ENCODE measurements at places on chromosomes 12 and 14.

- peak; percentile 46 for DNase-seq
Measured at GRCh38 chr12:131827961-131828534, at the start of gene MMP17. TSS of gene MMP17 (plus strand) at chr12:131828393. CDS start at chr12:131828495, 102 bp downstream.

GRCh38 chr12:9389796-9390195 lies 181.6 kb upstream of the PZP start:
- DNase-seq, result no peak

- DNase-seq, result peak; percentile 74
Measured at GRCh38 chr14:68762953-68763764, 29.7 kb downstream of the ZFP36L1 start.

GRCh38 chr12:67676624-67677023 lies 28.1 kb downstream of the DYRK2 start:
- no peak for DNase-seq

- no peak for DNase-seq
Measured at GRCh38 chr12:61563665-61564450, 696.3 kb upstream of the USP15 start.

DNA sequence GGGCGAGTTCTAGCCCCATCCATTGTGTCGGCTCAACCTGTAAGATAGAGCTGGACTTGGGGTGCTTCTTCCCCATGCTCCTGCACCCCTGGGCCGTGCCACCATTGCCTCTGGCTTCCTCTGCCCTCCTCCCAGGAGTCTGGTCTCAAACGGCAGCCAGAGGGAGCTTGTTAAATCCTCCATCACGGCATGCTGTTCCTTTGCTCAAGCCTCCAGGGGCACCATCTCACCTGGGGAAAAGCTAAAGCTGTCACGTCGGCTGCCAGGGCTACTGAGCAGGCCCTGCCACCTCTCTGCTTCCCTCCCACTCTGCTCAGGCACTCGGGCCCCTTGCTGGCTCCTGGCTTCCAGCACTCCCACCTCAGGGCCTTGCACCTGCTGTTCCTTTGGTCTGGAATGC lies 140.4 kb downstream of the RBM19 start:
- DNase-seq, result no peak

DNA sequence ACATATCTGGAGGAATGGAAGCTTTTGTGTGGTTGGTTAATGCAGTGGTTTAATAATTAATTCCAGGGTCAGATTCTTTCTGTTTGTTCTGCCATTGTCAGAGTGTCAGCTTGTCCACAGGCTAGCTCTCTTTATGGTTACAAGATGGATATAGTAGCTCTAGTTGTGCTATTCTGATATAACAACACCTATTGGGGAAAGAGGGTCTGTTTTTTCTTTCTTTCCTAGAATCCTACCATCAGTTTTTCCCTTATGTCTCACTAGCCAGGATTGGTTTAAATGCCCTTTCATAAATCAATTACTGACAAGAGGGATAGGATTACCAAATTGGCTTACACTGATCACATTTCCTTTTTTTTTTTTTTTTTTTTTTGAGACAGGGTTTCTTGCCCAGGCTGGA lies 27.8 kb downstream of the CNOT2 start:
- DNase-seq, result peak; percentile 32

DNA sequence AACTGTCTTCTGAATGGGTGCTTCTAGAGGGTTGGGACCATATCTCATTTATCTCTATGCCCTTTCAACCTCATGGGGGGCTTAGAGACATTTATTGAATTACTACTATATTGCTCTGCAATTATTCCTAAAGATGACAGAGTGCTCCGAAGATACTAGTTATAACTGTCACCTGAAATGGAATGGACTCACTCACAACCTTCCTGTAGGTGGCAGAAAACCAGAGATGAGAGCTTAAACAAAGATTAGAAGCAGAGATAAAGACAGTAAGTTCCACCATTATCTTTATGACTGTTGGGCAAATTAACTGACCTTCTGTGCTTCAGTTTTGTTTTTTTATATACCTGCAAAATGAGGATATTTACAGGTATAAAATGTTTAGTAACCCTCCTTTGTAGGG lies 31.5 kb upstream of the GTF2A1 start:
- no peak for DNase-seq

DNA sequence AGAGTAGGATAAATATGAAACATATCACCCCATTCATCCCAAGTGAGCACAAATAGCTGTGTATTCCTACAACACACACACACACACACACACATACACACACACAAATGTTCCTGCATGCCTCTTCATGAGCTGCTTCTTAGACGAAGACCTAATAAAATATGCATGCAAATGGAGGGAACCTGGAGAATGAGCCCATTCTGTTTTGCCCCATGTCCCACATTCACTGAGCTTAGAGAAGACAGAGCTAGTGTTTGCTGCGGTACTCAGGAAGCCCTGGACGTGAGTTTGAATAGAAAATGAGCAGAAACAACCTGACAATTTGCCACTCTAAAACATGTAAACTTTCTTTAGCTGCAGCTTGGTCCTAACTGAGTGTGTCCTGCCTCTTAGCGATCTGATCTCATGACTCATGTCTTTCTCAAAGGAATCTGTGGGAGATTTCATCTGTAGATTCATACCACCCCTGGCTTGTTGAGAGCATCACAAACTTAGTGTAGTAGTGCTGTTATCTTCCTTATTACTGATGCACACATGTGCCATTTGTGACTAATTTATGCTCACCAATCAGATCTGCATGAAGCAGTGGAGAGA lies 86.8 kb downstream of the ITPR2 start:
- no peak for DNase-seq

- peak; percentile 82 for DNase-seq
Measured at GRCh38 chr12:7638760-7639555, 26.8 kb downstream of the APOBEC1 start.

GRCh38 chr14:22002860-22003284 lies 329.3 kb upstream of the OR4E1 start:
- DNase-seq, result peak; percentile 7

GRCh38 chr12:84054811-84055210 lies 857.8 kb downstream of the SLC6A15 start:
- no peak for DNase-seq

DNA sequence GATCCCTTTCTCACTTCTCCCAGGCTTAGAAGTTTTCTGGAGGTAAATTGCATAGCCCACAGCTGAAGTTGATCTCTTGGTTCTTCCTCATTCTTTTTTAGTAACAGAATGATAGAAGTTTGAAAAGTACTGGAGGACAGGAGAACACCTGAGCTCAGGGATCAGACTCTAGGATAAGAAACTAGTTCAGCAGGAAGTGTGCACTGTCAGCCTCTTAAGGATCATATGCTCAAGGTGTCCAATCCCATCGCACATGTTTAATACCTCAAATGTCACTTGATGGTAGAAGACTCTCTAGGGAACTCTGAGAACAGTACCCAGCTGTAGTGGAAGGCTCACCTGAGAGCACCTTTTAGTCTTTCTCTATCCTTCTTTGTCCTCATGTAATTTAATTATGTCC lies 14.7 kb upstream of the LIMA1 start:
- no peak for DNase-seq

- DNase-seq, result no peak
Measured at GRCh38 chr12:71007781-71008404, 87.4 kb upstream of the PTPRR start.

GRCh38 chr12:71755146-71755892 lies 656 bp downstream of the RAB21 start:
- DNase-seq, result peak; percentile 32

DNA sequence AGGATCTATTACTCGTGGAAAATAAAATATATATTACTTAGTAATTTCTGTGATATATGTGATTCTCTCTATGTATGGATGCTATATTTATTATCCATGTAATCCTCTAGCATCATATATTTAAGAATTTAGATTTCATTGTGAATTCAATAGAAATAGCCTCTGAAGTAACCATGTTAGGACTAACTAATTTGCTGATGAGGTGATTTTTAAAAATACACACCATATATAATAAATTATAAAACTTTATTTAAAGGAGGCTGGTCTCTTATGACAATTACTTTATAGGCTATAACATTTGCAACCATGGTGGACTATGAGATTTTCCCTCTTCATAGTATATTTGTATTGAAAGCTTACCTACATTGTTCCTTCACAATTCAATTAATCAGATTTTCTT lies 424.9 kb upstream of the MGAT4C start:
- DNase-seq, result no peak

- DNase-seq, result no peak
Measured at GRCh38 chr14:33509454-33509853, 441.4 kb downstream of the EGLN3 start.

- no peak for DNase-seq
Measured at GRCh38 chr14:61847861-61848260, 85.6 kb downstream of the SNAPC1 start.

DNA sequence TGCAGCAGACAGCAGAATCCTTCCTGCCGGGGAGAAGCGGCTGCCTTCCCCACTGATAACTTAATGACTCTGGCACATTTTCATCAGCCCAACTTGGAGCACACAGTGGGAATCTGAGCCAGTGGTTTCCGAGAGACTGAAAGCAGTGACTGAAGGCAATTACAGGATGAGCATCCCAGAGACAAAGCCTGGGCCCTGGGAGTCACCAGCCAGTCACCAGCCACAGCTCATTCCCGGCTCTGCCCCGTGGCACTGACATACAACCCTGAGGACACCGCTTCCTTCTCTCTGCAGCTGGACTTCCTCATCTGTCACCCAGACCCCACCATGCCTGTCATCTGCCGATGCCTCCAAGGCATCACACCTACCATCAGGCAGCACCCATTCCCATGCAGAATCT lies 192.3 kb downstream of the DPF3 start:
- no peak for DNase-seq

DNA sequence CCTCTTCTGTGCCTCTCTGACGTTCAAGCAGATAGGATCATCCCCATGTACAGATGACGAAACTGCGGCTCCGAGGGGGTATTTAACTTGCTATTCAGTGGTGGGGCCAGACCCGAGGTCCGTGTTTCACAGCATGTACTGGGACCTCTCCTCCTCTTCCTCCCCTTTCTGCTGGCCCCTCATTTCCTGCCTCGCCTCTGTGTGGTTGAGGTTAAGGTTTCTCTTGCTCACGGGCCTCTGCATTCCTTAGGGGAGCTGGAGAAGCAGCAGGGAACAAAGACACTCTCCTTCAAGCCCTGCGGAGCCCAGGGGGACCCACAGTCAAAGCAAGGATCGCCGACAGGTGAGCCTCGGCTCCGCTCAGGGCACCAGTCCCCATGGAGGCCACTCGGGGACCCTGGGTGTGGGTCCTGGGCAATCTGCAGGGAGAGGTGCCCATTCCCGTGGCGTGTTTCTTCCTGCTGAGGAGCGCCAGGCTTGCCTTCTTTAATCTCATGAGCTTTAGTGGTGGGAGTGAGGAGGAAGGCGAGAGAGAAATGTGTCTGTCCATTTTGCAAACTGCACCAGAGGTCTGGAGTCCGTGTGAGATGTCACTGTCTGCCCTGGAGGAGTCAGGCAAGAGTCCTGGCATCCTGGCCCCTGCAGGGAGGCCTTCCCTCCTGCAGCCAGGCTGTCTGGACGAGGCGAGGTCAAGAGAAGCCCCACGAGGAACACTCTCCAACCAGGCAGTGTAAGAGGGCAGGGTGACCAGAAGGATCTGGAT lies 45.0 kb downstream of the SLC6A12 start:
- no peak for DNase-seq

GRCh38 chr12:117402363-117402762 lies 40.9 kb upstream of the NOS1 start:
- no peak for DNase-seq

DNA sequence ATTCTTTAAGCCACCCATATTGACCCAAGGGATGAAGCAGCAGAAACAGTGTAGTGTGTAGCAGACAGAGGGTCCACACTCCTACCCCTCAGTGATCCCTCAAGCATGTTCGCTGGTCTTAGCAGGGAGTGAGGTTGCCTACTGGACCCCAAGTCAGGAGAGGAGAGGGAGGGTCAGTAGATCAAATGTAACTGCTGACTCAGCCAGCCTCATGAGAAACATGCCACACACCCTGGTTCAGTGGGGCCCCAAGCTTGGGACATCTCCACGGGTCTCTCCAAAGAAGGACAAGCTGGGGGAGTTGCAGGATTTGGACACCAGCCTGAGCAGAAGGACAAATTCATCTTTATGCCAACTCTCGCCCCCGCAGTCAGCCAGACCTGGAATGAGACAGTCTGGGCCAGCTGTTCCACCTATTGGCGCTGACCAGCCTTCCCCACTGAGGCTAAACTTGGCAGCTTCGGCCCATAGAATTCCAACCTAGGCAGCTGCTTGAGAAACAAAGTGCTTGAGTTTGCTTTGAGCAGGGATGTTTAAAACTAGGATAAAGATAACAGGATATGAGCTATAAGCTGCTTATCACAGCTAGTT lies 66.0 kb upstream of the ACTN1 start:
- no peak for DNase-seq

- no peak for DNase-seq
Measured at GRCh38 chr12:131794061-131794460, 34.1 kb upstream of the MMP17 start.

DNA sequence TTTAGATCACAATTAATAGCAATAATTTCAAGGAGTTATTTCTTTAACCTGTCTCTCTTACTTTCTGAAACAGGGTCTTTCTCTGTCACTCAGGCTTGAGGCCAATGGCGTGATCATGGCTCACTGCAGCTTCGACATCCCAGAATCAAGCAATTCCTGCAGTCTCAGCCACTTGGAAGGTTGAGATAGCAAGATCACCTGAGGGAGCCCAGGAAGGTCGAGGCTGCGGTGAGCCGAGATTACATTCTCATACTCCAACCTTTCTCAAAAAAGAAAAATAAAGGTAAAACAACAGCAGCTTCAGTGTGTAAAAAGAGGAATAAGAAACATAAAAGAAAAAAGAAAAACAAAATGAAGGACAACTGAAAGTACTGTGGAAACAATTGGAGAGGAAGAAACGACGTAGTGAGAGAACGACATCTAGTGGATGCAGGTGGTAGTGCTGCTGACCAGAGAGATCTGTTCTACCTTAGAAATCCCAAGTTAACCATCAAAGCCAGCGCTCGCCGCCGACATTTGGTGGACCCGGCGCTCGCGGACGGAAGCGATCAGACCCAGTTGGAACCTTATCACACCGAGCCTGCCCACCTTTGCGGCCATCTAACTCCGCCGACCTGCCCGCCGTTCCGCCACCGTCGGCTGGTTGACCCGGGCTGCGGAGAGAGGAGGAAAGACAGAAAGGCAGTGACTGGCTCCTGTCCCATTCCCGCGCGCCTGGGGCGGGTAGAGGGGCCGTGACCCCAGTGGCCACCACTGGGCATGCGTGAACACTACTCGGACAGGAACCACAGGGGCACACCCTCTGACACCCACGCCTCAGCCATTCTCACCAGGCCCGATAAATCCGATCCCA lies 196.1 kb downstream of the ALG10 start:
- peak; percentile 65 for DNase-seq

DNA sequence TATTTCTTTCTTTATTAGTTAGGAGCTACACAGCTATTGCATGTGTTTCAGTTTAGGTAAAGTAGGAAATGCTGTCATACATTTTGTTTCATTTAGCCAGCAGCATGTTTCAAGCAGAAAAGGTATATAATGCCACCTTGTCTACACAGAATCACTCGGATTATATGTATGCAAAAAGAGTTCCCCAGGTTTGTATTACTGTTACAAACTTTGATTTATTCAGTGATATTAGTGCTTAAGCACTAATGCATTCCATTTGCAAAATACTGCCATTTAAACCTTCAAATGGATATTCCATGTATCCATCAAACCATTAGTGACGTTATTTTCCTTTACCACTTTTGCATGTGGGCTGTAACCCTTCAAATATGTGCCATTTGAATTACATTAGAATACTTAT lies 564.0 kb downstream of the RPL10L start:
- DNase-seq, result no peak
